ENCODE measurements at places on chromosomes 12 and 14. TPM values are rescaled to one million over a fixed set of nuclear protein-coding genes. Genes with fewer than 3 reads are reported as not detected.

- no peak for DNase-seq
These were observed 18.0 kb downstream of the BCL2L14 start for GRCh38 chr12:12088761-12089160.

- peak; percentile 87 for DNase-seq
These were observed 42.7 kb downstream of the DYRK4 start for GRCh38 chr12:4604684-4605193.

DNA sequence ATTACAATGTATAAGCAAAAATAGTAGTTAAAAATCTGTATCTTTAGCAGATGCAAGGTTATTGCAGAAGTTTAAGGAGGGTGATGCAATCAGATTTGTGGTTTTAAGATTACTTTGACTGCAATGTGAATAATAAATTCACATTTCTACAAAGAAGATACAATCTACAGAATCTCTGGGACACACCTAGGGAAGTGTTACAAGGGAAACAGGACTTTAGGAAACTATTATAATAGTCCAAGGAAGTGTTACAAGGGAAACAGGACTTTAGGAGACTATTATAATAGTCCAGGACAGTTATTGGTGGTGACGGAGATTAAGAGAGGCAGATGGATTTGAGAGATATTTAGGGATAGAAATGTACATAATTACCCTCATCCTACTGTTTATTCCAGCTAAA, 154.4 kb upstream of the GARIN6 start:
- no peak for DNase-seq

GRCh38 chr12:106863189-106863588, 88.7 kb downstream of the RIC8B start:
- DNase-seq, result no peak

GRCh38 chr12:95960241-95960640, 17.1 kb downstream of the AMDHD1 start:
- no peak for DNase-seq

The NDRG2 gene
- total RNA-seq, result 9.5 TPM

GRCh38 chr14:53355581-53356112, 202.5 kb upstream of the DDHD1 start:
- no peak for DNase-seq

The TSHR gene
- 0.37 TPM for total RNA-seq

The VDR gene
- 0.53 TPM for total RNA-seq

GRCh38 chr14:35351897-35352273, 52.7 kb downstream of the NFKBIA start:
- no peak for DNase-seq

GRCh38 chr14:105529569-105530284, 3.3 kb downstream of the TMEM121 start:
- DNase-seq, result peak; percentile 78

The TPH2 gene
- not detected for total RNA-seq

DNA sequence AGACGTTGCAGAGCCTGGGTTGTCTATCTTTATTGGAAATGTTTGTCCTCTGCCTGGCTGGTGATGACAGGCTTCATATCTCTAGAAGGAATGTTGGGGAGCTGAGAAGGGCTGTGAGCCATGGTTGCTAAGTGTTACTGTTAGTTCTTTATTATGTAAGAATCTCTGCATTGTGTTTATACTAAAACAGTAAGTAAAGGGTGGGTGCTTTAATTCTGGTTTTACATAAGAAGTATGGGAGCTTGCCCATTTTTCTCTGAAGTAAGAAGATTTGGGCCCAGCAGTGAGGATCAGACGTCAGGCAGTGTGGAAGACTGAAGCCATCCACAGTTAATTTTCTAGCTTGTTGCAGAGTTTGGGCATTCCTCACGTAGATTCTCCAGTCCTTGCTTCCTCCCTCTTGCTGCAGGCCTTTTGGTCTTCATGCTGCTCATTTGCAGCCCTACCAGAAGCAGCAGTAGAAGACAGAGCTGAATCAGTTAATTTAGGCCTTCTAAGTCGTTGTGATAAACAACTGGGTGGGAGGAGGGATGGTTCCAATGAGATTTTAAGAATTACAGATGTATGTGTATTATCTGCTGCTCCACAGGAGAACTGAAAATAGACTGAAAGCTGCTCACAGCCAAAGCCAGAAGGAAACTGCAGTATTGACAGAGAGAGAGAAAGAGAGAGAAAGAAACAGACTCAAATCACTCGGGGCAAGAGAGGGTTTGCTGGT, 21.4 kb downstream of the WNT5B start:
- no peak for DNase-seq

DNA sequence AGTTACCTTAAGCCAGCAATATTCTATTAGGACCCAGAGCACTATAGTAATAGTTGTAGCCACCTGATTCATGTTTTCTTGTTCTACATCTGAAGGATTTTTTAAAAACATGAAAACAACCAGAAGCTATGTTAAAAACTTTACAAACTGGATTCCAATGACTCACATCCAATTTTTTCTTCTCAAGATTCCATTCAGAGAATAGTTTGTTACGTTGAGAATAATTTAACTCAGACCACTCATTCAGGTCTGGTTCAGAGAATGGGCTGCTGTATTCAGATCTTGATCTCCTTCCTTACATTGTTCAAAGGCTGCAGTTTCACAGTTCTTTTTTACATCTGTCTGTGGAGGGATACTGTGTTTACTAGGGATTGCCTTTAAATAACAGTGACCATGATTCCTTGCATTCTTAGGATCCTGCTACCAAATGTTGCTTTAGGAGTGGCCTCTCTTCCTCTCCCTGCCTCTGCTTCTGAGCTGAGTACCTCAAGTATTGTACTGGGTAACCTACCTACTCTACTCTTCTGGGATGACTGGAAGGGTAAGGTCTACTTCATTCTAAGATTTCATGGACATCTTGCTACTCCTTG, 448.0 kb upstream of the FBXO33 start:
- no peak for DNase-seq

The KCNH5 gene
- total RNA-seq, result not detected

The FITM1 gene
- total RNA-seq, result 2.6 TPM

DNA sequence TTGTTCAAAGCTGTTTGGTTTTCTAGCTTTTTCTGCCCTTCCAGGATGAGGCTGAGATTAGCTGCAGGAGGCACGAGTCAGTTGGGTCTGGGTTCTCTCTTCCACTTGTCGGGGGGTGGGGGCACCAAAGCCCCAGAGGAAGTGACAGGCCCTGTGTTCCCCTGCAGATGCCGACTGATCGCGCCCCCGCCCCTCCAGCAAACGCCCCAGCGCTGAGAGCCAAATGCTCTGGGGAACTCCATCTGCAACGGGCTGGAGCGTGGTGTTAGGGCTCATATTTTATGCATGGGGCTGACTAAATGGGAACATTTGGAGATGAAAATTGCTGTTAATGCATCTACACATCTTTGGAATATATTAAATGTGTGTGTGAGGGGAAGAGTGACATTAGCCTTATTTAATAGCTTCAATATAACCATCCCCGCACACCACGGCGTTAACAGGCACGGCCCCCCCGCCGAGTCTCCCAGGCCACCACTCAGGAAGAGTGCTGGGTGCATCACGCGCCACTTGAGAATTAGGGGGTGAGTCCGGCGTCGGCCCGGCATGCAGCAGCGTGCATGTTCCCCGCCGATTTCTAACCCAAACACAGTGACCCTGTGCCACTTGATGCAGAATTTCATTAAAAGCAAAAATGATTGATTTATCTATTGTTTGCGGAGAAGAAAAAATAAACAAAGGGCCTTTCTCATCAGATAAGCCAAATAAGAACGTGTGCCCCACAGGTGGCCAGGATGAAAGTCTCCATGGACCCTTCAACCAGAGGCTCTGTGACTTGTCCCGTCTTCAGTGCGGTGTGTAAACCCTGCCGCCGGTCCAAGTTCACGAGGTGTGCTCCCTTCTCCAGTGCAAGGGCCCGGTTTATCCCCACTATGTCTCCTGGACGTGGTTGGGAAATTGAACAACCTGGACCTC, 165.0 kb upstream of the RTL1 start:
- no peak for DNase-seq

- DNase-seq, result no peak
These were observed 8.3 kb upstream of the SERPINA6 start for GRCh38 chr14:94331462-94331861.

DNA sequence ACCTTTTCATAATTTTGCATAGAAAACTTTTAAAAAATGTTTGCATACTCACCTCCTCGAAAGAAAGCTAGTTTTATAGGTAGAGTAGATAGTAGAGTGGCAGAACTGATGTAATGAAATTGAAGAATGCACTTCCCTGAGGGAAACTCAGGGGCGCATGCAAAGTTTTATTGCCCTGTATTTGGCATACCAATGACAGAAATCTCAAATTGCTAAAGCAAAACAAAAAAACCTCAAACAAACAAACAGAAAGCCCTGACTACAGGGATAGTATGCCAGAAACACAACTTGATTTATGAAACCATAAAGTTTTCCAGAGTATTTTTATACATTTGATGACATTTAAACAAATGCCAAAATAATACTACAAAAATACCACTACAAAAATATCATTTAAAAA, 1.8 kb downstream of the RASSF9 start:
- no peak for DNase-seq

GRCh38 chr12:38911611-38912010, 6.2 kb upstream of the CPNE8 start:
- no peak for DNase-seq

DNA sequence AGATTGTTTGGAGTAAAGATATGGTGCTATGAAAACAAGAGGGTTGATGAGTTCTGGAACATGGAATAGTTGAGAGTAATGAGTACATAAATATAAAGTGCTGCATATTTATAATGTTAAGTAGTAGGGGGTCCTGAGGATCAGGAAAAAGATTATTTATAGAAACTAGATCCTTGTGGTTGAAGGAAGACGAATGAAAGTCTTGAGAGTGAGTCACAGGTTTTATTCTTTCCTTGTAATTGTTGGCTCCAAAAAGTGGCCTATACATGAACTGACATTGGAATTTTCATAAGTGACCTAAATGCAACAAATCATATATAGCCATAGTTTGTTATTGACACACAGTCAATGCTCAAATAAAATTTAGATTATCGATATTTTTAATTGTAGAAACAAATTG, 440.4 kb upstream of the PRICKLE1 start:
- no peak for DNase-seq

DNA sequence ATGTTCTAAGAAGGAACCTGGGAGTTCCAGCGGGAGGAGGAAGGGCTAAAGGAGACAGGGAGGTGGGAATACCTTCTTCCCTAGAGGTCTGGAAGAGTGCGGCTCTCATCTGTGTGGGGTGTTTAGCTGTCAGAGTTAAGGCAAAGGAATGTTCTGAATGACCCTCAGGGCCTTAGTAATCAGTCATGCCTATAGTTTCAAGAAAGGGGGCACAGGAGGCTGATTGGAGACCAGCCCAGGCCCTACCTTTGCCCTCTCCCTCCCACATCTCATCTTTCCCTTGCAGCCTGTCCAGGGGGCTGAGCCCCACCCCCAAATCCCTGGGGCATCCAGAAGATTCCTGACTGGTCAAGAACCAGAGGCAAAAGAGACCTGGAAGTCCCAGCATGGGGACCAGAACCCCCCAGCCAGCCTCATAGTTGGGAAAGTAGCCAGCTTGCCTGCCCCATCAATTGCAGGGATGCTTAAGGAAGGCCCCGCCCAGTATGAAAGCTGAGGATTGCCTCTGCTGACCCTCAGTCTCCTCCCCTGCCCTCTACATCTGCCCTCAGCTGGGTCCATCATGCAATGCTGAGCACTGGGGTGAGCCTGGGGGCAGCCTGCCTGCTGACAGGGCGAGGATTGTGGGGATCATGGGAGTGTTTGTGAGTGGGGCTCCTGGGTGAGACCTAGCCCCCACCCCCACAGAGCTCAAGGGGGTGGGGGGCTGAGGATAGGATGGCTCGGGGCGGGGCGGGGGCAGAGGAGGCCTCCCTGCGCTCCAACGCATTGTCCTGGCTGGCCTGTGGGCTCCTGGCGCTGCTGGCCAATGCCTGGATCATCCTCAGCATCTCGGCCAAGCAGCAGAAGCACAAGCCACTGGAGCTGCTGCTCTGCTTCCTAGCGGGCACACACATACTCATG, 1.8 kb downstream of the GPR162 start:
- no peak for DNase-seq

The EPYC gene
- total RNA-seq, result not detected

DNA sequence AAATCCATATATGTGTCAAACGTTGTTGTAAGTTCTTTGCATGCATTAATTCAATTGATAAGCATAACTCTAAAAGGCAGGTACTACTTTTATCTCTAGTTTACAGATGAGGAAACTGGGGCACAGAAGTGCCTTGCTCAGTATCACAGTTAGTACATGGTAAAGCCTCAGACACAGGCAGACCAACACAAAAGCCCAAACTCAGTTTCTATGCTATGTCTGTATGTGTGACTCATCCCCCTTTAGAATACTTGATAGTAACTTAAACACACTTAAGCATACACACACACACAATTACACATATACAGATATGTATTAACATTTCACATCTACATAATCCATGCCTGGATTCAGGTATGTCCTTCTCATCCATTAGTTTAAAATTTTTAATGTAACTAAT, 88.0 kb downstream of the EPS8 start:
- DNase-seq, result no peak

DNA sequence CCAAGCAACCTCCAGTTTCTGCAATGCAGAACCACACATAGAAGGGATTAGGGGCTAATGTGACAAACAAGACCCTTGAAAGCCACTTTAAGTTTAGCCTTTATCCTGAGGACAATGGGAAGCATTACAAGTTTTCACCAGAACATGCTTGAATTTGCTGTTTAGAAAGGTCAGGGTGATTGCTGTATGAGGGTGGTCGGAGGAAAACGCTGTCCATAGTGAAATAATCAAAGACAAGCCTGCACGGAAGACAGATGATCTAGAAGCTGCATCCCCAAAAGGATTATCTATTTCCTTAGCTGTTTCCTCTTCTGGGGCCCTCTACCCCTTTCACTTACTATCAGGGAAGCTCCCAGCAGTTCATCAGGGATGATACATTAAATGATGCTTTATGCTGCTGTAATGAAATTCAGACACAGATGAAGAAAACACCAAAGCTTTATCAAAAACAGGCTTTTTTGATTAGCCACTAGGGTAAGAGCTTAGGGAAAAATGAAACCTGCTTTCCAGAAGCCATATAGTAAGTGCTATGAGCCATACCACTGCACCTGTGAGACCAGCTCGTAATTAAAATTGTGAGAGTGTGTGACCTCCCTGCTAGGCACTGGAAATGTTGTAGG, 6.5 kb downstream of the HAL start:
- no peak for DNase-seq

DNA sequence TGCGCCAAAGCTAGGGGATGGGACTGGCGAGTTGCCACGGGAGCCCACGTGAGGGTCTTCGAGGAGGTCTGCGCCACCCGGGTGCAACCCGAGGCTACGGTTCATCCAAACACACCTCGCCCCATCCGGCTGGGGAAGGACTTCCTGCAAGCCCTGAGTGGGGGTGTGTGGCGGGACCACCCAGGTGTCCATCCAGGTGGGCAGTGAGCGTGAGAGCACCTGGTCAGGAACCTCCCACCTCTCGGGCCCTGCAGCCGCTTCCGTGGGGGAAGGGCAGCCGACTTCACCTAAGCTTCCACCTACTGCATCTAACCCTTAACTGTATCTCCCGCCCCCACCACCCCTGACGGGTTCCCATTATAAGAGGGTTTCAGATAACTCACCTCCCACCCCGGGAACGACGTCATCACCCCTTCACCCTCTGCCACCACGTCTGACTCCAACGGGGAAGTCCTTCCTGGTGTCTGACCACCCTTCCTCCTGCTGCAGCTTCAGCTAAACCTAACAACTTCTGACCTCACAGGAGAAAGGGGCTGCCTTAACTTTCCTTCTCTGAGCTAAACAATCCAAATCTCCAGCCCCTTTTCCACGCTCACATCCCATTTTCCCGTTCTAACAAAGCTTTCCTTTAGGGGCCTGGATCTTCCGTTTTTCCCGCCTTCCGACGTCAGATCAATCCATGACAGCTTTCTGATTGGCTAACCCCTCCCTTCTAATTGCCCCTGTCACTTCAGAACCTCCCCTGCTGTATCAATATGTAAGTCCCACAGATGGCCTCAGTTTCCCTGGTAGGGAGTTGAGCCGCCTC, 27.4 kb upstream of the SMUG1 start:
- DNase-seq, result peak; percentile 66

Measured in B cell (primary cell).